ENCODE measurements at places on chromosomes 6 and 20.

- no peak for DNase-seq
Measured at GRCh38 chr6:43679057-43679456, 8.5 kb downstream of the MRPS18A start.

DNA sequence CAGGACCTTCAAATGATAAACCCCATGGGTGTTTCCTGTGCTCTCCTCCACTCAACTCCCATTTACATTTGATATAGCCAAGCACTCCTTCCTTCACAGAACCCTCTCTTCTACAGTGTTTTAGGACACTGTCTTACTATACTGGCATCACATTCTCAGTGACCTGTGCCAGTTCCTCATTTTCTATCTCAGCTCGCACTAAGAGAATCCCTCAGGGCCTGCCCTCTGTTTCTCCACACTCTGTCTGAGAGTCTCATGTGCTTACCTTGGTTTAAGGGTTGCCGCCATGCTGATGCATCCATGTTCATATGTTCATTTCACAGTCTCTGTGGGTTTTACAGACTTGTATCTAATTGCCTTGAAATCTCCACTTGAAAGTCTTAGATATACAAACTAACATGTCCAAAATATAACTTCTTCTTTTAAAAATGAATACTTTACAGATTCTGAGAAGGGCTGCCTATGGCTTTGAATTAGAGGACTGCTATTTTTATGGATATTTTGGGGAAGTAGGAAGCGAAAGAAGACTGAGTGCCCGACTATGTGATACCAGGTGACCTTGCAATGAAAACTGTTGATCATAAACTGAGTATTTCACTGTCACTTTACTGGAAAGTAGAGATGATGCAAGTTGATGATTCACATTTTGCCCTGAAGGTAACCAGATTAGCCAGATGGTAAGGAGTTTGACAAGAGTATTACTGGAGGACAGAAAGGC, 153.1 kb upstream of the SIM1 start:
- no peak for DNase-seq

DNA sequence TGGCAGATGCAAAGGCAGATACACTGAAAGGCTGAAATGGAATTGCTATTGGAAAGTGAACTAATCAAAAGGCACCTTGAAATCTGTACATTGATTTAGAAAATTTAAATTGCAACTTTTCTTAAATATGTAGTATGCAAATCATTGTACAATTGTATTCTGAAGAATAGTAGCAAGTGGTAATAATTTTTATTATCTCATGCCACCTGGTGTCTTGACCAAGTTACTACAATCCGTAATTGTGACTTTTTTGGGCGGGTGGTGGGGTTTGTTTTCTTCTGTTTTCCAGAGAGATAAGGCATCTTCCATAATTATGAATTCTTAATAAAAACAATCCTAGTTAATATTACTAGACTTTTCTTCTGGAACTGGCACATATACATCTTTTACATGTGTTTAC, 12.5 kb upstream of the BCKDHB start:
- DNase-seq: peak; percentile 3

DNA sequence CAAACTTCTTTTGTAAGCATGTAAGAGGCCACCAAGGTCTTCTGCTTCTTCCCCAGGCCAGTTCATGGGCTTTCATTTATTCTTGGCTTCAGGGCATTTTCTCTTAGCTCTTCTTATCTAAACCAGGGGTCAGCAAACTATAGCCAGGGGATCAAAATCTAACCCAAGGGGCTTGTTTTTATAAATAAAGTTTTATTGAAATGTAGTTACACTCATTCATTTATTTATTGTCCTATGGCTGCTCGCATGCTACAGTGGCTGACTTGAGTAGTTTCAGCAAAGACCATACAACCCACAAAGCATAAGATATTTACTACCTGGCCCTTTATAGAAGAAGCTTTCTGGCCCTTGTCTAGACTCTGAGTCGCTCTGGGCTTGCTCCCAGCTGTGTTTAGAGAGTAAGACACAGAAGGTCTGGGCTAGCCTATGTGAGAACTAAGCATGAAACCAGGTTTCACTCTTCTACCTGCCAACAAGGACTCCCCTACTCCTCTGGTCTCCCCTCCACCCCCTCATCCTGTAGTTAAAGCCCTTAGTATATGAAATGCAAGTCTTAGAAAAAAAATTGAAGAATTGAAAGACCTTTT, 43.2 kb downstream of the KHDC1L start:
- DNase-seq: no peak

DNA sequence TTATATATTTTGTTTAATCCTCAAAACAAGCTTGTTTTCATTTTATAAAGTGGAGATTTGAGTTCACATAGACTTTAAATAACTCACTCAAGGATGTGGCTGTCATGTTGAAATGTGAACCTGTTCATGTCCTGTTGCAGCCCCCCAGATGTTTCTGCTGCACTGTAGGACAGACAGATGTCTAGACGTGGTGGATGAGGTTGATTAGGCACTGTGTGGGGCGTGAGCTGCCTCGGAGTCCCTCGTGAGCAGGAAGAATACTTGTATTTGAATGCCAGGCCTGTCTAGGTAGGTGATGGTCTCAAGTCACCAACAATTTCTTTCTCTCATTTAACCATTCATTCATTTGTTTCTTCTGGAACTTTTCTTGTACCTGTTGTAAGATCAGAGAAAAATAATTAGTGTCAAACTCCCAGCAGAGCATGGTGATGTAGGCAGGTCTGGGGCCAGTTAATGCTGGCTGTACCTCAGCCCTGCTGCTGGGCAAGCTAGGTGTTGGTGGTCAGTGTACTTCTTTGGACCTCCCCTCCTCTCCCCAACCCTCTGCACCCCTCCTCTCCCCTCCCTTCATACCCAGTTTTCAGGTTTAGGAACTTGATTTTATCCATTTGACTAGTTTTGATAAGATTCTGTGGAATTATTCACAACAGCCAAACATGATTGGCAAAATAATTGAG, 34.0 kb downstream of the AFDN start:
- DNase-seq: no peak

DNA sequence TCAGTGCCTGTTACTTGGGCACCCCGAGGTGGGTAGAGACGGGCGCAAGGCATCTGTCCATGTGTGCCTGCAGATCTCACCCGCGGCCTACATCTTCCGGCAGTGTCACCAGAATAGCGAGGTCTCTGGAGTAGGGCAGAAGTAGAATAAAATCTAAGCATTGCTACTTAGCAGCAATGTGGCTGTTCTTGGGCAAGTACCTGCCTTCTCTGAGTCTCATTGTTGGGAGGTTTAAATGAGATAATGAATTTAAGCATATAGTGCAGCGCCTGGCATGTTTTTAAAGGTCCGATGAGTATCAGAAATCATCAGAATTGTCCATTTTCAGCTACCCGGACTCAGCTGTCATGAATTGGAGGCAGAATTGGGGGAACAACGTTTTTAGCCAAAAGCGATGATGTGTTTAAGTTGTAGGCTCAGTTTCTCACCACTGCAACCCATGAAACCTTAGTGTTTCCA, 800 bp downstream of the ABCC10 start:
- no peak for DNase-seq

- DNase-seq: peak; percentile 78
Measured at GRCh38 chr20:1357921-1358671, 29.2 kb upstream of the SDCBP2 start.

- DNase-seq: peak; percentile 69
Measured at GRCh38 chr6:151317103-151317994, 74.0 kb downstream of the ZBTB2 start.

DNA sequence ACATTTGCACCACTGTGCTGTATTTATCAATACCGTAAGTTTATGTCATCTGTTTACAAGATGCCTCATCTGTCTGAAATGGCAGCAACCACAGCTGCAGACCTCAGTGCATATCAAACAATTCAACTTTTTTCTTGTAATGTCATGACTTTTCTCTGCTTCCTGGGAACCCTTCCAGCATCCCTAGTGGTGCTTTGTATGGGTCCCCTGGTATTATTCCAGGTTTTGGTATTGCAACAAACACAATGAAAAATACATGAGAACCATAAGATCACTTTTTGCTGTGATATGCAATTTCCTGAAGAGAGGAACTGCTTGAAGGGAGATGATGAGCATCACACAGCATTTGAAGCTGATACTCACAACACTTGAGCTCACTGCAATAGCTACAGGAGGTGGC, 12.0 kb upstream of the TXNDC5 start:
- DNase-seq: peak; percentile 14

DNA sequence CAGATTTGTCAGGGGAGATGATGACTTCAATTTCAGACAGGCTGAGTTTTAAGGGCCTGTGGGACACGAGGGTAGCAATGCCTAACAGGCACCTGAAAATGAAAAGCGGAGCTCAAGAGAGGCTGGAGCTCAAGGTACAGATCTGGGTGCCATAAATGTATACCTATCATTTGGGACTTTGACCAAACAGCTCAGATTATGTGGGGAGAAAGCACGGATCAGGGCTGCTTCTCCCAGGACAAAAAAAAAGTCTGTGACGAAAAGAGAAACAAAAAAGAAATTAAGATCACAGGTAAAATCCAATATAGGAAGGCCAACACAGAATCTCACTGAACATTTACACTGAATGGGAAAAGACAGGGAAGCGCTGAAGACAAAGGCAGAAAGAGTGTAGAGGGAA, 1.9 kb downstream of the PRELID3B start:
- DNase-seq: no peak

GRCh38 chr20:43824309-43825050, 90.2 kb upstream of the TOX2 start:
- peak; percentile 40 for DNase-seq

DNA sequence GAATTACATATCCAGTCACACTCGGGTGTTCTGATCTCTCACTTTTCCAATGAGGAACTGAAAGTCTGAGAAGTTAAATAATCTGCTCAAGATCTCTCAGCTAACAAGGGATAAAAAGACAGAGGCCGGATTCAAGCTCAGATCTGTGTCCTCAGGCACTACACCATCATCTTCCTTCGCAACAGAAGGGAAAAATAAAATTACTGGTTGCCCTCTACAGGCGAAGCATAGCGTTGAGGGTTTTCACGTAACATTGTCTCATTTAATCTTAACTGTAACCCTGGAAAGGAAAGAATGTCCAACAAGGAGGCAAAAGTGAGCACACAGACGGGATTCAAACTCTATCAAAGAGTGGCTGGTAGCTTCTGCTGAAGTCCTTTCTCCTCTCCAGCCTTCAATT, 67.8 kb upstream of the ANKEF1 start:
- DNase-seq: no peak

DNA sequence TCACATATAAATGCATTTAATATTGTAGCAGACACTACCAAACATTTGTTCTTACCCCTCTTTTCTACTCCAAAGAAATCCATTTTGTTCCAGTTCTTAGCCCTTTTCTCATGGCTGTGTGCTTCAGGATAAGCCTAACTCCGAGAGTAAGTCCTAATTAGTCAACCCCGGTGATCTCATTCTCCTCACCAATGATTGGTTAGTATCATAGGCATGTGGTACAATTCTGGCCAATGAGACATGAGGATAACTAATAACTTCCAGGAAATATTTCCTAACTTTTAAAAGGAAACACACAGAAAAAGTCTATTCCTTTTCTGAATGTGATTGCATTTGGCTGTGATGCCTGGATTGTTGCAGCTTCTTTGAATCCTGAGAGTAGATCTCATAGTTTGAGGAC, 116.0 kb downstream of the GPR63 start:
- DNase-seq: no peak

GRCh38 chr6:42185597-42185996, 9.2 kb downstream of the GUCA1B start:
- no peak for DNase-seq

GRCh38 chr20:9269280-9269971, 200.5 kb downstream of the PLCB4 start:
- DNase-seq: peak; percentile 37

GRCh38 chr20:61561111-61561830, 309.2 kb downstream of the CDH4 start:
- no peak for DNase-seq

- peak; percentile 18 for DNase-seq
Measured at GRCh38 chr6:83920017-83920416, 60.5 kb downstream of the CYB5R4 start.

DNA sequence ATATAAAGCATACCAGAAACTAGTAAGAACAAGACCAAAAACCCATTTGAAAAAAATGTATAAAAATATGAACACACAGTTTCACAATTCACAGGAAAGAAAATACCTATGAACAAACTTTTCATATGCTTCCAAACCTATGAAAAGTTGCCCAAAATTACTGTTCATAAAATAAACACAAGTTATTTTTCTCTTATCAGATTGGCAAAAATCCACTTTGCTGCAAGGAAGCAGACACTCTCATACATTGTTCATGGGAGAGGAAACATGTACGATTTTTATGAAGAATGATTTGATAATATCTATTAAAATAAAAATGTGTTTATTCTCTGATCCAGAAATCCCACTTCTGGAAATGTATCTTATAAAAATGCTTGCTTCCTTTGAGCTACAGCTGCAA, 40.0 kb upstream of the OCSTAMP start:
- DNase-seq: no peak

Data from brain microvascular endothelial cell (primary cell).